ENCODE measurements at places on chromosomes 7 and 10.

GRCh38 chr7:117139397-117139984 is 183.4 kb downstream of the WNT2 start:
- no peak for DNase-seq

- DNase-seq: no peak
These were observed 100.6 kb downstream of the PLXNA4 start for GRCh38 chr7:132475669-132476116.

GRCh38 chr10:11159543-11160215 is 142.0 kb downstream of the CELF2 start:
- DNase-seq: no peak

- DNase-seq: no peak
These were observed 63.2 kb upstream of the PHF14 start for GRCh38 chr7:10910447-10910846.

- DNase-seq: no peak
These were observed 11.8 kb downstream of the CALY start for GRCh38 chr10:133324857-133325260.

DNA sequence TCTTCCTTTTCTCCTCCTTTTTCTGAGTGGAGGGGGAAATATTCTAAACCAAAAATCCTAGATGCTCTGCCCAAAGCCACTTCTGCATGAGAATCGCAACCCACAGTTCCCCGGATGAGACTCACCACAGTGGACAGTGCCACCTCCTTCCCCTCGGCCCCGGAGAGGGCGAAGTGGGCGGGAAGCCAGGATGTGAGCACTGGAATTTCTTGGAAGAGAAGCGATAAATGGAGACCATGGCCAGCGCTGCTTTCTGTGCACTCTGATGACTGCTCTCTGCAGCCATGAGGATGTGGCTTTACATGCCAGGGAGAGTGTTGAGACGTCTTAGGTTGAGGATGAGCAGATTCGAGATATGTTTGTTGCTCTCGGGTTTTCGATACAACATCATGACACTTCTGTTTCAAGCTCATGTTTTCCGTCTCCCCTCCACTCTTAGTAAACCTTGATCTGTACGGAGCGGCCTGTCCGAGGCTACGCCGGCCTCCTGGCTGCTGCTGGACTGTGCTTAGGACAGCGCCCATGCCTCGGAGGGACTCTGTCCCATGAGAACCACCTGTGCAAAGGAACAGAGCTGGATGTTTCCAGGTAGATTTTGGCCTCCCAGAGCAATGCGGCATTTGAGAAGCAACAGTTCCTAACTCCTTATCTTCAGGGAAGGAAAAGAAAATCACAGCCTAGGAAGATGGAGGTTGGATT is 414.6 kb upstream of the FOXK1 start:
- DNase-seq: no peak

- no peak for DNase-seq
These were observed 49.1 kb upstream of the GPAM start for GRCh38 chr10:112232670-112233069.

GRCh38 chr7:96244992-96245292 is 77.0 kb downstream of the SLC25A13 start:
- DNase-seq: no peak

GRCh38 chr10:5381187-5381586 is 16.4 kb downstream of the UCN3 start:
- DNase-seq: no peak

DNA sequence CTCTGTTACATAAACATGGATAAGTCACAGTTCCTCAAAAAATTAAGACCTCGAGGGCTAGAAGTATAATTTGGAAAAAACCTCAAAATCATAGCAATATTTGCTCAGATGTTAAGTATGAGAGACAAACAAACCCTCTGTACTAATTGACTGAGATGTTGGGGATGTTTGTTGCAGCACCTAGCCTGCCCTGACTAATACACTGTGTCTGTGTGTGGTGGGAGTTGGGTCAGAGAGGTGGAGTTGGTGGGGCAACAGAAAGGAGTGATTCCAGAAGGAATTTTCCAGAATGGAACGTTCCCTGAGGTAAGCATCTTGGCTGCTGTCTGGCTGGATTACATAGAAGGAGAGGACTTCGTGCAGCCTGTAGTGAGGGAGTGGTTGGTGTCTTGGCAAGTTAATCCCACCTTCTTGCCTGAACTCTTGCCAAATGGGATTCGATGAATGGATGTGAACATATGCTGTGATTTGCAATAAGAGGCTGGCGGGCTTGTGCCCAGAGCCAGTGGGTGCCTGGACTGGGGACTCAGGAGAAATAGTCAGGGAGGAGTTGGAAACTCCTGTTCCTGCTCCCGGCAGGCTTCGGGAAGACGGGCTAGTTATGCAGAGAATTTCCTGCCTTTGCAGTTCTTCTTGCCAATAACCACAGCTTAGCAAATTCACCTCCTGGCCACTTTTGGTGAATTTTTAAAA is 9.3 kb upstream of the FAM180A start:
- no peak for DNase-seq

DNA sequence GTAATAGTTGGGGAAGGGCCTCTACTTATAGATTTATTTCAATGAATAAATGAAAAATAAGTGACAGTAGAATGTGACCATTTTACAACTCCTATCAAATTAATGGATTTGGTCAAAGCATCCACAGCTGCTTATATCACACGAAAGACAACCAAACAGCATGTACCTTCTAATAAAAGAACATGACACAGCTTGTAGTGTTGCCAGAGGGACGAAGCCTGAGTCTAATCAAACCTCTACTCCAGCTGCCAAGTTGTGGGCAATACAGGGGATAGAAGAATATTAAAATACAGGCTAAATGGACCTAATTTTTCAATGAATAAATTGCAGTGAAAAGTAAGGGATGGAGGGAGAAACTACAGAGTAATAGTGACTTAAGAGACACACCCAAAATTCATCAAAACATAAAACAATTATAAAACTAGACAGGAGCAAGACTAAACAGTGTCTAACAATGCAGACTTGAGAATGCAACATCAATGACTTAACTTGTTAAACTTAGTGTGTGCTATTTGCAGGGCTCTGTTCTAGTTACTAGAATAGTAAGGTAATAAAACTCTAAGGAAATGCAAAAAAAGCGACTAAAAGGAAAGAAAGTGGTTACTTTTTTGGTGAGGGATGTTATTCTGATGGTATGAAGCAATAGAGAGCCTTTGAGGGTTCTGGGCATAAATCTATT is 853.8 kb downstream of the GRM8 start:
- DNase-seq: no peak

- no peak for DNase-seq
These were observed 18.4 kb upstream of the MACROH2A2 start for GRCh38 chr10:70034232-70034631.

GRCh38 chr7:112453505-112454171 is 3.4 kb downstream of the IFRD1 start:
- no peak for DNase-seq

GRCh38 chr7:139886899-139887298 is 57.8 kb downstream of the TBXAS1 start:
- no peak for DNase-seq

DNA sequence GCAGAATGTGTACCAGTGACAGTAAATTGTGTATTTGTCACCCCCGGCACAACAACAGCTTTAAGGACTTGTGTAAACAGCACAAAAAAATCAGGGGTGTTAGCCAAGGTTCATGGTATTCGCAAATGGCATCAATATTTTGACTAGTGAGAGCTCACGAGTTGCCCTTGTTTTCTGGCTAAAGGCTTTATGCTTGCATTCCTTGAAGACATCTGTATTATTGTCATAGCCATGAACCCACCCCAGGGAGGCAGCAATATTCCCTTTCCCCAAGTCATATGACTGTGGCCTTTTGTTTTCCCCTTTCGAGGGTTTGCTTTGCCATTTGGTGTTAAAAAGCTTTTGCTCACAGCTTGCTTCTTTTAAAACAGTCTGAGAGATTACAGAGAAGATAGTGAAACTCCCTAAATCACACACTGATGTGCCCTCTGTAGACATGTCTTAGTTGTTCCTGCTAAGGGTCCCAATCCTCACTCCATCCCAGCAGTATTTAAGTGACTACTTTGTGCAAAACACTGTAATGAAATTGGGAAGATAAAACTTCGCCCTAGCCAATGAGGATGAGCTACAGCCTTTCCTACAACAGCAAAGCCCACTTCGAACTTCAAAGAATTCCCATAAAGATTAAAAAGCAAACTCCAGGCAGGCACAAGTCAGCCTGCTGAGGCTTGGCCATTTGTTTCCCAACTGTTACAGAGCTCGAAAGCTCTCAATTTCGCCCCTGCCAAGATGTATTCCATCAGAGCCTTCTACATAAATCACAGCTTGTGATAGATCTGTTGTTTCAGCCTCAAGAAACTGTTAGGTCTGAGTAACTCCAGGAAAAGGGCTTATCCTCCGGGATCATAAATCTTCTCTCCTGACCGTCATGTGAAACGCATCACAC is 172.3 kb downstream of the ADAM12 start:
- DNase-seq: no peak

DNA sequence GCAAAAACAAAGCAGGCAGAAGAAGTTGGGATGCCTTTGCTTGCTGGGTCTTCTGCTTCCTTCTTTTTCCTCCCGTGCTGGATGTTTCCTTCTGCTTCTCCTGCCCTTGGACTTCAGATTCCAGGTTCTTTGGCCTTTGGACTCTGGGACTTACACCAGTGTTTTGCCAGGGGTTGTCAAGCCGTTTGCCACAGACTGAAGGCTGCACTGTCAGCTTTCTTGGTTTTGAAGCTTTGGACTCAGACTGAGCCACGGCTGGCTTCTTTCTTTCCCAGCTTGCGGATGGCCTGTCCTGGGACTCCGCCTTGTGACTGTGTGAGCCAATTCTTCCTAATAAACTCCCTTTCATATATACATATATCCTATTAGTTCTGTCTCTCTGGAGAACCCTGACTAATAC is 11.3 kb upstream of the LCOR start:
- no peak for DNase-seq

GRCh38 chr7:111892588-111892987 is 313.6 kb downstream of the DOCK4 start:
- DNase-seq: no peak

GRCh38 chr7:43666938-43667337 is 62.4 kb downstream of the COA1 start:
- no peak for DNase-seq

DNA sequence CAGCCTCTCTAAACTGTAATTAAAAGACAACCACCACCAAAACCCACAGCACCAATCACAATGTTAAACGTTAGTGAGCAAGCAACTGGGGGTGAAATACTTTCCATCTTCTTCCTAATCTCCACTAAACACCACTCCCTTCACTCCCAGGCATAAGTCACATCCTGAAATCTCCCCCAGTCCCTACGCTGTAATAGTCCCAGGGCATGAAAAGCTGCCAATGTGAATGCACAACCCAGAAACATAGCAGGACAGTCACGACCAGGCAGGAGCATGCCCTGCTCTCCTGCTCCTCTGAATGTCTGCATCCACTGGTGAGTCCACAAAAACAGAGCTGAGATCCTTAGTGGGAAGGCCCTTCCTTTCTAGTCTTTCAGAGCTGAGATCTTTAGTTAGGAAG is 288.9 kb downstream of the PARD3 start:
- DNase-seq: no peak

DNA sequence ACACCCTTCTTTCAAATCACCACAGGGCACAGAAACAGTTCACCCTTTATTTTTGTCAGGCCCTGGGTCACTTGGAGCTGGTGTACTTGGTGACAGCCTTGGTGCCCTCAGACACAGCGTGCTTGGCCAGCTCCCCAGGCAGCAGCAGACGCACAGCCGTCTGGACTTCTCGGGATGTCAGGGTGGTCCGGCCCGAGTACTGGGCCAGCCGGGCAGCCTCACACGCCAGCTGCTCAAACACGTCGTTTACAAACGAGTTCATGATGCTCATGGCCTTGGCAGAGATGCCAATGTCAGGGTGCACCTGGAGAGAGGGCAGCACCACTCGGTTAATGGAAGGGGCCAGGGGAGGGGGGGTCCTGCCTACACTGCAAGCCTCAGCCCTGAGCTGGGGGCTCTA is 2.5 kb downstream of the H2BK1 start:
- no peak for DNase-seq

DNA sequence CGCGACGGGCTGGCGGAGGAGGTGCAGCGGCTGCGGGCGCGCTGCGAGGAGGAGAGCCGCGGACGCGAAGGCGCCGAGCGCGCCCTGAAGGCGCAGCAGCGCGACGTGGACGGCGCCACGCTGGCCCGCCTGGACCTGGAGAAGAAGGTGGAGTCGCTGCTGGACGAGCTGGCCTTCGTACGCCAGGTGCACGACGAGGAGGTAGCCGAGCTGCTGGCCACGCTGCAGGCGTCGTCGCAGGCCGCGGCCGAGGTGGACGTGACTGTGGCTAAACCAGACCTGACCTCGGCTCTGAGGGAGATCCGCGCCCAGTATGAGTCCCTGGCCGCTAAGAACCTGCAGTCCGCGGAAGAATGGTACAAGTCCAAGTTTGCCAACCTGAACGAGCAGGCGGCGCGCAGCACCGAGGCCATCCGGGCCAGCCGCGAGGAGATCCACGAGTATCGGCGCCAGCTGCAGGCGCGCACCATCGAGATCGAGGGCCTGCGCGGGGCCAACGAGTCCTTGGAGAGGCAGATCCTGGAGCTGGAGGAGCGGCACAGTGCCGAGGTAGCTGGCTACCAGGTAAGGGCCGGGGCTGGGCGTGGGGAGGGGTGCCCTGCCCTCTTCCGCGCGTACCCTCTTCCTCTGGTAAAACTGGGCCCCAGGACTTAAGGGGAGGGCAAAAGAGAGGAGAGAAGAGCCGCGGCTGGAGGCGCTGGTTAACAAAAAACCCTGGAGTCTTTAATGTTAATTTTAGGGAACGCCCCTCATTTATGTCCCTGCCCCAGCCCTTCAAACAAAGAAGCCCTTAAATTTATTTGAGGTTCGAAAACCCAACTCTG is 987 bp downstream of the INA start:
- DNase-seq: no peak

- DNase-seq: no peak
These were observed 330.7 kb downstream of the BMPER start for GRCh38 chr7:34236057-34236456.

DNA sequence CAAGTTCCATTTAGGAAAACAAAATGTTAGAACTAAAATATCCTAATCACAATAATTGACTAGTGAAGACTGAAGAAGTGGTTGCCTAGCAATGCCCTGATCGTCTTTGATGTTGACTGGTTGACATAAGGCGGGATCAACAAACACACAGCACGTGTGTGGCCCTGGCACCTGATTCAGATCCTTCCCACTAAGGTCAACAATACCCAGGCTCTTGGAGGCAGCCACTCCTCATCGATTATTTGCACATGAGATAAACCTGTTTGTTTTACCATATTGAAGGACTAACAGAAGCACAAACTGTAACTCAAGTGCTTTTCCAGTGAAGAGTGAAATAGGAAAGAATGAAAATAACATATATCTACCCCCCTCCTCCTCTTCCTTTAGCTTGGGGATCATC is 15.6 kb downstream of the FANK1 start:
- DNase-seq: no peak

DNA sequence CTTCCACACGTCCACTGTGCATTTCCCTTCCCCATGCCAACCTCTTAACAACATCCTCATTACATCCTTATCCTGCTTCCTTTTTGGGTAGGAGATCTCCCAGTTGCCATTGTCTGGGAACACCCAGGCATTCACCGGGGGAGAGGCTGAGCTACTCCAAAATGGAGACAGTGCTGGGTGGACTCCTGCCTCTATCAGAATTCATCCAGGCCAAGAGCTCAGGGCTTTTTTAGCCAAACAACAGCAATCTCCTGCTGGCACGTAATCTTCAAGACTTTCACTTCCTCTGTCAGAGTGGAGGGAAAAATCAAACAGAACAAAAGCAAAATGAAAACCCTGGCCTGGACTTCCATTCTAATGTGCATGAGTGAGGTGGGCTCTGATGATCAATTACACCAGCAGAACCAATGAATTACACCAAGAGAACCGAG is 245.0 kb downstream of the PRPF18 start:
- no peak for DNase-seq

- no peak for DNase-seq
These were observed 1.1 kb downstream of the REEP3 start for GRCh38 chr10:63522277-63522687.

Measured in NCI-H1436 treated with DMSO at 0.1 percent for 48 hours (cell line).